ENCODE measurements at places on chromosomes 12 and 14.

DNA sequence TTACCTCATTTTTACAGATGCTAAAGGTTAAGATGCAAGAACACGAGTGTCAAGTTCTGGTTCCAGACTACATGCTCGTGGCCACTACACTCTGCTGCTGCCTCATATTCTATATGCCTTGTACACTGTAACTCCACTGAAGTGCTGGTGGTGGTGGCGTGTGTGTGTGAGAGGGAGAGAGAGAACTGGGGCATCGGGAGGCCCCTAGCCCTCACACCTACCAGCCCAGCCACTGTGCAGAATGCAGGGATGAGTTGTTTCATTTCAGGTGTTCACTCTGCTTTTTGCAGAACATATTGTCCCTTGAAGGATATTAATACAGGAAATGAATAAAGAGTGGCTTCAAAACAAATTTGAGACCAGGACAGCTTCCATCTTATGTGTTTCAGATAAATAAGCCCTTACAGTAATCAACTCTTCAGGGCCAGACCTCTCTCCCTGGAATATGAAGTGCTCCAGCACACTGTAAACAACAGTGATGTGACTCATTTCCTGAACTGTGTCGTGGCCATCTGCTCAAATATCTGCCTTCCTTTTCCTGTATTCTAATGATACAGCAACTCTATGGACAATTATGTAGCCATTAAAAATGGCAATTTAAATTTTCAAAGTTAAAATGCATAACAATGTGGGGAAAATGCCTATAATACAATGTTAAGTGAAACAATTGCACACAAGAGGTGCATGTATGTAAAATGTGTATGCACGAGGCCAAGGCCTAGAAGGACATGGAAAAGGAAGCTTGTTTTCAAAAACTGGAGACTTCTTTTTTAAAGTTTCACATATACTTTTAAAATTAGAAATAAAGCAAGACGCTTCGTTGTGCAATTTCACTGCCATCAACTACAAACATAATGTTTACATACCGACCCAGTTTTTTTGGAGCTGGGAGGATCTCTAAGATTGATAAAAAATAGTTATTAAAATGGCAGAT, 215.4 kb downstream of the PELI2 start:
- peak; percentile 10 for DNase-seq

- no peak for DNase-seq
These were observed 111.9 kb downstream of the PAX9 start for GRCh38 chr14:36773558-36773957.

- DNase-seq: no peak
These were observed 272.8 kb upstream of the DAAM1 start for GRCh38 chr14:58915646-58916045.

GRCh38 chr12:66921151-66921550, 242.3 kb upstream of the GRIP1 start:
- DNase-seq: no peak

GRCh38 chr14:91956616-91957015, 9.1 kb upstream of the FBLN5 start:
- no peak for DNase-seq

DNA sequence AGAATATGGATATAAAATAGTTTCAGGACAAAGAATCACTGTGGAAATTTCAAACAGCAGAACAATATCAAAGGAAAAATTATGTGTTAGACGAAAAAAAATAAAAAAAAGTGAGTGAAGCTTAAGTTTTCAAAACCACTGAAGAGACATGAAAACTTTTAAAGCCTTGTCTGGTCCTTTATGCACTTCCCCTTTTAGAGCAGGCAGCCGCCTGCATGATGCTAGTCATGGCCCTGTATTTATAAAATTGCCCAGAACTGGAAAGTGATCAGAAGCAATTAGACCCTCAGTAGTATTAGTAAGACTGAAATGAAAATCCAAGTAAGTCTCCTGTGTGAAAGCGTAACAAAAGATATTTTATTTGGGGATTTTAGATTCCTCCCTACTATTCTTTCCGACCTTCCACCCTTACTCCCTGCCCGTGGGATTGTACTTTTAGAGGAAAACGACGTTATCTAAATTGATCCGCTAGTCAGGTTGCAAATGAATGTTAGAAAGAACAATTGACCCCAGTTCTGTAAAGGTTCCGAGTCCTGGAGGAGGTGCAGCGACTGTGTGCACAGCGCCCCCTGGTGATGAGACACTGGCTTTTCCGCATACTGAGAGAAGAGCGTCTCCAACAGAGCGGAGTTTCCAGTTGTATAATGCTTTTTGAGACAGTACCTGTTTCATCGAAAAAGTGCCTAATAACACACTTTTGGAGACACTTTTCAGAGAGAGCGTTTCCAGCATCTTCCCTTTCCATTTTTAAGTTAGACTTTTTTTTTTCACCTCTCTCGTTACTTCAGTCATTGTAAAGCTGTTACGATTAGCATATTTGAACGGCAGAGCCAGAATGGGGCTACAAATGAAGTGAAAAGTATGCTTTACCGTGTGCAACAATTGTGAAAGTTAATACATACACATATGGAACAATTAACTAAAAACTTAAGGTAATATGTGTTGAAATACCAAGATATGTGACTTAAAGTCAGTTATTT, 12.4 kb downstream of the MGST1 start:
- DNase-seq: peak; percentile 75

GRCh38 chr14:26338231-26338630, 259.6 kb downstream of the NOVA1 start:
- DNase-seq: no peak

DNA sequence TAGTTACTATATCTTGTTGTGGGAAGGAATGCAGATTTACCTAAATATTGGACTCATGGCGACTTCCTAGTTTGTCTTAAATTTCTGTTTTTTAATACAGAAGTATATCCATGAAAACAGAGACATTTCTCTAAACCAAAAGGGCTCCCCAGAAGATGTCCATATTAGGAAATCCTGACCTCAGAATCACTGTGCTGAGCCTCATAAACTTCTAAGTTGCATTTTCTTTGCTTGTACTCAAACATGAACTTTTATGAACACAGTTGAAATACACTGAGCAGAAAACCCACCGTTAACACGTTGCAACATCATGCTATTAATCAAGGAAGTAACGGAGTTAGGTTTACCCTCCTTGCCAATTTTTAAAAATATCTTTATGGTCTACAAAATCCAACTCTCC, 42.9 kb upstream of the NR2C1 start:
- no peak for DNase-seq

- DNase-seq: no peak
These were observed 257.0 kb upstream of the MGAT4C start for GRCh38 chr12:86513226-86513625.

- DNase-seq: no peak
These were observed 53.8 kb downstream of the SFSWAP start for GRCh38 chr12:131764738-131765137.

DNA sequence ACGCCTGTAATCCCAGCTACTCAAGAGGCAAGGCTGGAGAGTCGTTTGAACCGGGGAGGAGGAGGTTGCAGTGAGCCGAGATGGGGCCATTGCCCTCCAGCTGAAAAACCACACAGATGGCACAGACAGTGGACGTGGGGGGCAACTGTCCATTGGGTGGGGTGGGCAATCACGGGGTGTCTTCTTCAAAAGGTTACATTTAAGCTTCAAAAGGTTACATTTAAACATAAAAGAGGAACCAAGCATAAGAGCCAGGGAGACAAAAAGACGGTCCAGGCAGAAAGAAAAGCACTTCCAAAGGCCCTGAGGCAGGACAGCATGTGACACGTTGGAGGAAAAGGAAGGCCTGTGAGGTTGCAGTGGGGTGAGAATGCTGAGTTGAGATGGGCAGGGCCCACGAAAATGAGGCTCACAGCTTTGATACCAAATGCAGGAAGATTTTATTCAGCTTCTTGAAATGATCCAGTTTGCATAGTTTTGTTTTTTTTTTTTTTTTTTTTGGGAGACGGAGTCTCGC, 10.7 kb downstream of the SCARB1 start:
- no peak for DNase-seq

GRCh38 chr14:80867091-80867490, 74.4 kb downstream of the CEP128 start:
- DNase-seq: no peak

DNA sequence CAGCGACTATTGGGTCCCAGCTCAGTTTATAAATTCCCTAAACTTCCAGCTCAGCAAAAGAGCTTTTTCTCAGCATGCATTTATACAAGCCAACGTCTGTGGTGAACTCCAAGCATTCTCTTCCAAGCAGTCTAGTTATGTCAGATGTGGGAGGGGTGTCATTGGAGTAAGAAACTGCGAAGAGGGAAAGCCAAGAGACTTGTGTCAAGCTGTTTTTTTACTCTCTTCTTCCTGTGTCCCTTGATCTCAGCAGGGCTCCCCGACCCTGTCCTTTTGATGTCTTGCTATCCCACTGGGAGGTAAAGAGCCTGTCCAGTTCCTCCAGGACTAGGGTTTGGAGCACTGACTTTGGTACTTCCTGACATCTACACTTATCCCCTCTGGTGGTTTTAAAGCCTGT, 69.0 kb downstream of the PPM1H start:
- DNase-seq: no peak

DNA sequence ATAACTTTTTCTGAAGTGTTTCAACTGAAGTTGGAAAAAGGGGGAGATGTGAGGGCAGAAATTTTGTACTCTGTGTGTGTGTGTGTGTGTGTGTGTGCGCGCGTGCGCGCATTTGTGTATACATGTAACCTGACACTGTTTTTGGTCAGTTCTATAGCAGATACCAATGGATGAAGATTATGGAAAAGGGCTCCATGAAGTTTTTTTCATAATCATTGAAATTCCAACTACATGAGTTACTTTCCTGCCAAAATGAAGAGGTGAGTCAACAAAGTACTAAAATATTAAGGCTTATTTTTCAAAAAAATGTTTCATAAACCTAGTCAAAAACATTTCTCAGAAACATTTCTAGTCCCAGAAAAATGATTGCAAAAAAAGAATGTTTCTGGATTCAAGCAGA, 25.7 kb upstream of the CERS5 start:
- DNase-seq: no peak

DNA sequence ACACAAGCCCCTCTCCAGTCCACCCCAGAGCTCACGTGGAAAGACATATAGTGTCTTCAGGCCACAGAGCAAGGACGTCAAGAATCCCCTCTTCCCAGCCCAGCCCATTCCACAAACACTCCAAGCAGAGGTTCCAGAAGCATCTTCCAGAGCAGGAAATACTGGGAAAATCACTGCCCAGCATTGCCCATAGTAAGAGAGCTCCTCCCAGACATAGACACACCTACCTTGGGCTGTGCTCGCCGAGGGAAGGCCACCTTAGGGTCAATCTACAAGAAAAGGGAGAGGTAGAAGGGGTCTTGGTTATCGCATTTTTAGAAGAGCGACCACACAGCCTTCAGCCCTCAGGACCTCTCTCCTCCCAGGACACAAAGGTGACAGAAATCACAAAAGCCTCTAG, 4.5 kb downstream of the MSI1 start:
- no peak for DNase-seq

GRCh38 chr12:57099047-57099714, 10.3 kb downstream of the NAB2 start:
- DNase-seq: no peak

GRCh38 chr12:131589221-131589897, 121.5 kb upstream of the SFSWAP start:
- DNase-seq: no peak

DNA sequence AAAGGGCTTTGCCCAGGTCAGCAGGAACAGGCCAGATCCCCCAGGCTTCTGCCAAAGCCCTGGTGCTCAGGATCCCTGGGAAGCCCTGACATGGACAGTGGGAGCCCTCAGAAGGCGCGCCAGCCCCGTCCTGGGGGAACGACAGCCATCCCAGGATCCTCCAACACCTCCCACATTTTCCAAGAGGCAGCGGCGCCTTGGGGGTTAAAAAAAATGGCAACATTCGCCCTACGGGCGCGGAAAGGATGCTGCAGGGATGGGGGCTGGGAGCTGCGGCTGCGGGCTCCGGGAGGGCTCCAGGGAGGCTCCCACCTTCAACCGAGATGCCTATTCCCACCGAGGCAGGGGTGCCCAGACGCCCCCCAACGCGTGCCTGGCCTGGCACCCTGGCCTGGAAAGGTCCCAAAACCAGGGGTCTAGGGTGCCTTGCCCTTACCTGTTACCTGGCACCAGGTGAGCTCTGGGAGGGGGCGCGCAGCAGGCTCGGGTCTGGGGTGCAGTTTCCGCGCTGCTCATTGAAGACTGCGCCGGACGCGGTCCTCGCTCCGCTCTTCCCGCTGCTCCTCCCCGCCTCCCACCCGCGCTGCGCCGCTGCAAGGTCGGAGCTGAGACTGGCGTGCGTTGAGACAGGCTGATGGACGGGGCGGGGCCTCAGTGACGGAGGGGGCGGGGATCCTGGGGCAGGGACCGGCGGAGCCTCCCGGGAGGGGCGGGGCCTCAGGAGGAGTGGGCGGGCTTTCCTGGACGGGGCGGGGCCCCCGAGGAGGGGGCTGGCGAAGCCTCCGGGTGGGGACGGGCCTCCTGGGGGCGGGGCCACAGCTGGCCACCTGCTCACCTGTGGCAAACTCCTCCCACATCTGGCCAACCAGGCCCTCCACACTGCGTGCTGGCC, at the start of gene ABCB9:
ABCB9 (minus strand) TSS at position 613 of the 892 bp plus-strand sequence. CDS start 6,228 bp downstream, outside the sequence.
- DNase-seq: peak; percentile 98

All from Calu3 (cell line).